ENCODE measurements at places on chromosomes 11 and 22.

DNA sequence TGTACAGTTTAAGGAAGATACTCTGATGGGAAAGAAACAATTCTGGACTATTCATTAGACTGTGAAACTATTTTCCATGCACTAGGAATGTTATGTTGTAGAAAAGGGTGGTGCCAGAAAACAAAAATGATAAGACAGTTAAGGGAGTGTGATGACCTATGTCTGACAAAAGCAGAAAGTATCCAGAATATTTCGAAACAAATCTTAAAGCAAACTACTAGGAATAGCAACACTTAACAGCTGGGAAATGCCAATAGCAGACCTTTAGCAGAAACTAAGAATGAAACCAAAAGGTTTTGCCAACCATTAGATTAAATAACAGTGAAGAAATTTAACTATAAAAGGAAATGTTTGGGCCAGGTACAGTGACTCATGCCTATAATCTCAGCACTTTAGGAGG is 3.3 kb upstream of the ARHGAP20 start:
- no peak for DNase-seq

GRCh38 chr22:45007391-45008185 is 2.2 kb downstream of the PHF21B start:
- peak; percentile 58 for DNase-seq

DNA sequence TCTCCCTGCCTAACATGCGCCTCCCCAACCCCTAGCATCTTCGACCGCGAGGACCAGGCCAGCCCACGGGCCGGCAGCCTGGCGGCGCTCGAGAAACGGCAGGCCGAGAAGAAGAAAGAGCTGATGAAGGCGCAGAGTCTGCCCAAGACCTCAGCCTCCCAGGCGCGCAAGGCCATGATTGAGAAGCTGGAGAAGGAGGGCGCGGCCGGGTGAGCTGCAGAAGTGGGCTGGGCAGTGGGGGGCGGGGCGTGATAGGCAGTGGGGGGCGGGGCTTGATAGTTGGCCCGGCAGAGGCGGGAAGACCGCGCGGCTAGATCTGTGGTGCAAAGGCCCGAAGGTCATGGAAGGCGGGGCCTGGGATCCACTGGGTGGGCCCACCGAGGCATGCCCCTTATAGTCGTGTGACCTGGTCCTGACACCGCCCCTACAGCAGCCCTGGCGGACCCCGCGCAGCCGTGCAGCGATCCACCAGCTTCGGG is 8.7 kb downstream of the SELENOM start:
- no peak for DNase-seq

DNA sequence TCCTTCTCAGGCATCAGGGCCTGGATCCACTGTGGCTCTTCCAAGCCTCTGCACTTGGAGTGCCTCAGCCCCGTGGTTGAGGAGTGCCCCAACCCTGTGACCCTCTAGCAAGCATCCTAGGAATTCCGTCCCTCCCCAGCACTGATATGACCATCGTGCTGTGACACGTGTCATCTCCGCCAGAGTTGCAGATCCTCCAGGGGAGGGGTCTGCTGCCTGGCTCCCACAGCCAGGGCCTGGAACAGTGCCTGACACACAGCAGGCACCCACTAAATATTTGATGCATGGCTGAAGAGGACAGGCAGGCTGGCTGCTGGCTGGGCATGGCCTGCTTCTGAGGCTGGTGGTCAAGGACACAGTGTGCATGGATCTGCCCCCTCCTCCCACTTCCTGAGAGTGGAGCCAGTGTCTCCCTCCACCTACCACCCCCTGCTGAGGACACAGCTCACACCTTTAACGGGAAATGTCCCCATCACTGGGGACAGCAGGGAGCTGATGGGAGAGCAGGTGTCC is 1.7 kb upstream of the CD81 start:
- DNase-seq, result no peak

DNA sequence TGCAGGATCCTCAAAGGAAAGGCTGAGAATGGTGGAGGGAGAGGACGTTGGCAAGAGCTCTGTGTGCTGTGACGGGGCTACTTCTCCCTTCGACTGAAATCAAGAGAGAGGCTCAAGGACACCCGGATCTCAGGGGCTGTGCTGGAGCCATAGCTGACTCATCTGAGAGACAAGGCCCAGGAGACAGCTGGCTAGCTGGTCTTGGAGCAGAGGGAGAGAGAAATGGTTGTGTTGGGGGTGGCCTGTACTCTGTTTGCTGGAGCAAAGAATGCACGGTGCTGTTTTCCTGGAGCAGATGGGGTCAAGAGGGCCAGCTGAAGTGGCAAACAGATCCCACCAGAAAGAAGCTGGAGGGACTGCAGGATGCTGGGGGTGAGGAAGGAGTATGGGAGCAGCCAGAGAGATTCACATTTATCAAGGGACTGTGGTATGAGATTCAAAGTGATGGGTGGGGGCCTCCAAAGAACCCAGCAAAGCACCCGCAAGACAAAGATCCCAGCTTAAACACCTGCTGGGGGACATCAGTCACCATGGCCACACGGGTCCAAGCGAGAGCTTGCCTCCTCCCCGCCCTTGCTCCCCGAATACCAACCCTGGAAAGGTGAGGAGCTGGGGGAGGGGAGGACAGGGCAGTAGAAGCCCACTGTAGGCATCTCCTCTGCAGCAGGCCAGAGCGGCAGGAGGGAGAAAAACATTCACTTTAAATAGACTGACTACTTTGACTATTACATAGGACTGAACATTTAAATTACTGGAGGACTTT is 40.8 kb downstream of the MAP6 start:
- DNase-seq, result no peak

- no peak for DNase-seq
These were observed 3.9 kb downstream of the SCARF2 start for GRCh38 chr22:20433686-20434241.

DNA sequence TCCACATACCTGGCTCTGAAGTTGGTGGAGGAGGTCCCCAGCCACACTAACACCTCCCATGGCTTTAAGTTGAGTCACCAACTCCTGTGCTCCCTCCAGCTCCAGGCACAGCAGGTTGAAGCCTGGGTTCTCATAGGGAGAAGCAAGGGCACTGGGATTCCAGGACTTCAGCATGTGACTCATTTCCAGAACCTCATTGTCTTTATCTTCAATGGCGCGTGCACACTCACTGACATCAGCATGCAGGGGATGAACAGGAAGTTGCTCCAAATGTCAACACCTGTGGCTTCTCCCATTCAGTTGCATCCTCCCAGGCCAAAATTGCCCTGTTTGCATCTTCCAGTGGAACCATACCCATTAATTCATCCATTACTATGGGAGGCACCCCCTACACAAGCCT is 5.8 kb upstream of the UBQLNL start:
- DNase-seq, result no peak

- no peak for DNase-seq
These were observed 37.0 kb downstream of the SLC36A4 start for GRCh38 chr11:93160808-93161207.

- peak; percentile 86 for DNase-seq
These were observed 238.2 kb downstream of the SOX6 start for GRCh38 chr11:16117989-16118756.

- peak; percentile 21 for DNase-seq
These were observed at the start of gene BRD1 for GRCh38 chr22:49827853-49828598. BRD1 (minus strand) TSS chr22:49827873; CDS start chr22:49824317, 3,556 bp downstream.

DNA sequence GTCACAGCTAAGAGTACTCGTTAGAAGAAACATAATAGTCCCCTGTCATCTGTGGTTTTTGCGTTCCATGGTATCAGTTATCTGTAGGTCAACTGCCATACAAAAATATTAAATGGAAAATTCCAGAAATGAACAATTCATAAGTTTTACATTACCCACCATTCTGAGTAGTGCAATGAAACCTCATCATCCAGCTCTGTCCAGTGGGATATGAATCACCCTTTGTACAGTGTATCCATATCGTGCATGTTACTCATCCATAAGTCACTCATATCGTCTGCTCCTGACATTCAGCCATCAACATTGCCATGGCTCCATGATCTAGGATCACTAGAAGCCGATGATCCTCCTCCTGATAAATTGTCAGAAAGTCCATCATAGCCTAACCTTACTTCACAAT is 174.9 kb upstream of the C11orf87 start:
- no peak for DNase-seq

DNA sequence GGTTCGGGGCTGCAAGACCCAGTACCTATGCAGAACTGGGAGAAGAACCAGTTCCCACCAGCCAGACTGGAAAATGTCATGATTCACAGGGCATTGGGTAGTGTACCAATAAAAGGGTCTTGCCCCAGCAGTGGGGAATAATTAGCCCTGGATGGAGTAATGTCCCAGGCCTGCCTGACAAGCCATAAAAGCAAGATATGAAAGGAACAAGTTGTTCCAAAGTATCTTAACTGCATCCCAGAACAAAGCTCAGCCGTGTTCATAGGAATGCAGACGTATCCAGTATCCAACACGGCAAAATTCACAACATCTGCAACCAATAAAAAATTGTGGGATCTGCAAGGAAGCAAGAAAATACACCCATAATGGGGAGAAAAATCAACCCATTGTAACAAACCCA is 47.9 kb downstream of the ASCL2 start:
- no peak for DNase-seq

DNA sequence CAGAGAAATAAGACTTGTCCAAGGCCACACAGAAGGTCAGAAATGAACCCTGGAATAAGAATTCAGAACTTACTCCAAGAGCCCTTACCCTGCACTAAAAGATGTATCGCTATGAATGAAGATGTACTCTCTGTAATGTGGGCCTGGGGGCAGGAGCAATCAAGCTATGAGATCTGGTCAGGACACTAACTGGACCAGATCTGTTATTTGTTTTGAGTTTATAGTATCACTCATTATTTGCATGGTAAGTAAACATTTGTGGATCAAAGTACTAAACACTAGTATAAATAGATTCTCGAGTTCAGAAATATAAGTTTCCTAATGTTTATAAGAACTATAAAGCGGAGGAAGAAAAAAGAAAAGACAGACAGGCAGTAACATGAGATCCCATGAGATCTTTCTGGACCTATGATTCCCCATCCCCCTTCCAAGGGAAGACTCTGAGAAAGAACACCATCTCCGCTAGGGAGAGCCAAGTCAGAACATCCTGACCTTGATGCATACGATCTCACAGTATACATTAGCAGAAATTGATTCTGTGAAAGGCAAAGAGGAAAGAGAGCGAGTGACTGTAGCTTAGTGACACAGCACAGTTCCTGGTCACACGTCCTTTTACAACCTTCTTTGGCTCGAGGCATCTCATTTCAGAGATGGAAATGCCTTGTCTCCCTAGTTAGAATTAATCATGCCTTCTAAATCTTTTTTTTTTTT is 71.2 kb downstream of the USP35 start:
- no peak for DNase-seq

- no peak for DNase-seq
These were observed 23.1 kb downstream of the CCDC34 start for GRCh38 chr11:27339941-27340340.

DNA sequence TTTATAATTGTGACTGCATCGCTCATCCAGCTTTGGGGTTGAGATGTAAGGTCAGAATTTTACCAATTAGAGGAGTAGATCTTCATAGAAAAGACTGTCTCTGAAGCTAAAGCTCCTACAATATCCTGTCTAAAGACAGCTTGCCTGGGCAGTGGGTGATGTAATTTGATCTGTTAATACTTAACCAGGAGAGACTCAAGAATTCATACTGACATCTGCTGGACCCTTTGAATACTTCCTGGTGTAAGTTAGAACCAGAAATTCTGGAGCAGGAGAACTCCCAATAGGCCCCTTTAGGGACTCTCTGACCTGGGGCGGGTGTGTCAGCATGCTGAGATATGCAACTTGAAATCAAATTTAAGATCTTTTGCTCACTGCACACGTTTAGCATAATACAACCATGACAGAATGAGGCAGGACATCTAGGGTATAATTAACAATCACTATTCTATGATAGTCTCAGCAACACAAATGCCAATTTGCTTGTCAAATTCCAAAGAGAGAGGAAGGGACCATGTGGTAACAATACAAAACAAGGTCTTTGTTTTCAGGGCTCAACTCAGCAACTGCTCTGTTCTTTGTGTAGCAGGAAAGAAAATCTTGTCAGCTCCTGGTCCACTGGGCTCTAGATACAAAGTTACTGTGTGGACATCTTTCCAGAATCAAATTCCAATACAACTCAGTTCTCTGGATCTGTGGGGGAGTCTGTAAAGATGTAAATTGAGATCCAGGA is 143.9 kb downstream of the INSC start:
- peak; percentile 77 for DNase-seq

- no peak for DNase-seq
These were observed 51.4 kb upstream of the DBX1 start for GRCh38 chr11:20211691-20212090.

GRCh38 chr11:57645689-57646085 is 4.0 kb downstream of the YPEL4 start:
- DNase-seq, result no peak

DNA sequence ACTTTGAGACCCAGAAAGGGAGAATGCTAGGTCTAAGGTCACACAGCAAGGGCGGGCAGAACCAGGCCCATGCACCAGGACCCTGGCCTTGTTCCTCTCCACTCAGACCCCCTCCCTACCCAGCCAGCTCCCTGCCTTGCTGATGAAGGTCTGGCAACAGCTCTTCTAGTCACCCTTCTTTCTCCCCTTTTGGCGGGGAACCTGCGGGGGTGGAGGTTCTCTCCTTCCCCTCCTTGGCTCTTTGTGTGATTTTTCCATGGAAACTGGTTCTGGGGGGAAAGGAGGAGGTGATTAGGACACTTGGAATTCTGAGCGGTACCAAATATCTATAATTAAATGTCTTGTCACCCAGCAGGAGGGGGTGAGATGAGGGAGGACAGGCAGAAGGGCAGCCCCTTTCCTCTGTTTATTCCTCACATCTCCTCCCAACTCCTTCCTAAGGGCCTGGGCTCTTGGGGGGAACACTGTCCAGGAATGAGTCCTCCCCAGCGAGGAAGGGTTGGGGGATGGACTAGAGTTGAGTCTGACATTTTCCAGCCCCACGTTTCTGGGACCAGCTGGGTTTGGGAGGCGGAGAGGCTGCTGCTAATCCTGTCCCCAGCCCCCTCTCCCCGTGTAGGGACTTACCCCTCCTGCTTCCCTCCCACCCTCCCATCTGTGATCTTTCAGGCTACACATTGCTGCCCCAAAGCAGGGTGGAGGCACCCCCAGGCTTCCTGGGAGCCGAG is 7.4 kb downstream of the ARHGEF17 start:
- no peak for DNase-seq

DNA sequence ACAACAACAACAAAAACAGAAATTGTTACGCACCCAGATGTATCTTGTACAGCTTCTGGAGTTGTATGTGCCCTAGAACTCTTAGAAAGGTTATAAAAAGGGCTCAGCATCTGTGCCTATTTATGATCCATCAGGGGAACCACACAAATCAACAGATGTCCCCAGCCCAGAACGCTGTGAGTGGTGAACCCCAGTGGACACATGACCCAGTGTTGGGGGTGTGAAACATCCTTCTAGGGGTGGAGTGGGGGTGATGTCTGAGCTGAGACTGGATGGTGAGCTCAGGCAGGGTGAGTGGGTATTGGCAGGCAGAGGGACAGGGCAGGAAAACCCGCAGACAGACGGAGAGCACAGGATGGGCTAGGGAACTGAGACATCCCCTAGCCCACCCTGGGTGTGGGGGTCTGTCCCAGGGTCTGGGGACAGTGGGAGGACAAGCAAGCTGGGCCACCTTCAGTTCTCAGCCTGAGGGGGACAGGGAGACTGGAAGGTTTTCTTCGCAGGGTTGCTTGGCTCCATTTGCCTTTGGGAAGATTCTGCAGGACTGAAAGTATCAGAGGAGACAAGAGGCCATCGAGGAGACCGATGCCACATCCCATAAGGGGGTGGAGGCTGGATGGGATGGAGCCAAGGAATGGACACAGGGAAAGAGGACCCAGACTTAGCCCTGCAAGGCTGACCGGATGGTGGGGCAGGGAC is 5.8 kb upstream of the EMID1 start:
- no peak for DNase-seq

All from NCI-H1105 treated with DMSO at 0.1 percent for 48 hours (cell line).